ENCODE measurements at places on chromosomes 3 and 15. TPM values are rescaled to one million over a fixed set of nuclear protein-coding genes. Genes with fewer than 3 reads are reported as not detected.

DNA sequence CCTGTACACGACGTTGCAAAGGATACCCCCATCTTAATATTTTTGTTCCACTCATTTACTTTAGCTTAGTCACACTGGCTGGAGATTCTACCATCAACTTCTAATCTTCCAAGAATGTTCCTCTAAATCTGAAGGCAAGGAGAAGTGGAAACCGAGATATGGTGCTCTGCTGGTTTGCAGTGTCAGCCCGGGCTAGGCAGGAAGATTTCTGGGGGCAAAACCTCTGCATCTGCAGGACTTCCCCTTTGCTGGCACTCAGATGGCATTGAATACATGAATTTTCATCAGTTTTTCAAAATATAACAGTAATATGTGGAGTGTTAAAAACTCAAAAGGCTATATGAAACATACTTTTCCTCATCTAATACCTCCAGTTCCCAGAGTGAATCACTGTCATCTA lies 240.4 kb downstream of the RPLP1 start:
- no peak for DNase-seq

DNA sequence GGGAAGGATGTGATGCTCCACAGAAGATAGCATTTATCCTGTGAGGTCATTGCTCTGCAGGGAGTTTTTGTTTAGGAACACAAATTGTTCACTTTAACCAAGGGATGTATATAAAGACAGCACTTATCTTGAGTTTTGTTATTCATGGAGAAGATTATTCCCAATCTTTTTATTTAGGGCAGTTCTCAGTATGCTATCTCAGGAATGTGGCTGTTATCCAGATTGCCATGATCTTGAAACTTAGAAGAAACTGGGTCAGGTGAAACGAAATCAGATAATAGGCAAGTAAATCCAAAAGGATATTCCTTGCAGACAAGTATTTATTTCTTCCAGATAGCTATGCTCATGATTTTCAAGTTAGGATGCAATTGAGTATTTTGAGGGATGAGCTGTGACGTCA lies 19.3 kb upstream of the TMEM42 start:
- DNase-seq = no peak

DNA sequence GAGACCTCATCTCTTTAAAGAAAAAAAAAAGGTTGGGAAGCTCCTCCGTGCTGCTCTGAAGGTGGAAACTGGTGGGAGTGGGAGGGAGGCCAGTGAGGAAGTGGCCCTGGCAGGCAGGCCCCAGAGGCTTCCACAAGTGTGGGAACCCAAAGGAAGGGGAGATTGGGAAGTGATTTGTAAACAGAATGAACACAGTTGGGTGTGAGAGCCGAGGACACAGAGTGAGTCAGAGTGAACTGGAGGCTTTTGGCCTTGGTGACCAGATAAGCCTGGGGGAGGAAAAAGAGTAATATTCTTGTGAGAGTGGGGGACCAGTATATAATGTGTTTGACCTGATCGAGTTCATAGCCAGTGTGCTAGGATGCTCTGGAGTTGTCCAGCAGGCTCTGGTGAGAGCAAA lies 23.0 kb downstream of the MKRN2 start:
- no peak for DNase-seq

GRCh38 chr3:107103786-107104185 lies 273.5 kb upstream of the CCDC54 start:
- DNase-seq = no peak

The CALML4 gene
- total RNA-seq = 6.3 TPM

The INAFM2 gene
- 26.2 TPM for total RNA-seq

- no peak for DNase-seq
These were observed 153.8 kb downstream of the MTHFS start for GRCh38 chr15:79743032-79743431.

- no peak for DNase-seq
These were observed 154.6 kb downstream of the POLR2M start for GRCh38 chr15:57861034-57861638.

DNA sequence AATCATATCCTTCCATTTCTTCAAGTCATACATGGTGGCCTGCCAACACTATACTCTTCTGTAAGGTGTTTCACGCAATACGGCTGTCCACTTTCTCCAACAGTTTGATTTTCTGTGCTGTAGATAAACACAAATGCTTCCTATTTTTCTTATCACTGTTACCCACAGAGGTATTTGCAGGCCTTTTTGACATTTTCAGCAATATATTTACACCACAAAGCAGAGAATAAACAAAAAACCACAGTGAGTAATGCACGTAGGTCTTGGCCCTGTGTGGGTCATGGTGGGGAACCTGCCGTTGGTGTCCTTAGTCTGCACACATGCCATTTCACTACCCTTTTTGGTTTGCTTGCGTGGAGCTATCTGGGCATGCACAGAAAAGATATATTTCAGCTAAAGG lies 59.5 kb downstream of the LRRC28 start:
- no peak for DNase-seq

DNA sequence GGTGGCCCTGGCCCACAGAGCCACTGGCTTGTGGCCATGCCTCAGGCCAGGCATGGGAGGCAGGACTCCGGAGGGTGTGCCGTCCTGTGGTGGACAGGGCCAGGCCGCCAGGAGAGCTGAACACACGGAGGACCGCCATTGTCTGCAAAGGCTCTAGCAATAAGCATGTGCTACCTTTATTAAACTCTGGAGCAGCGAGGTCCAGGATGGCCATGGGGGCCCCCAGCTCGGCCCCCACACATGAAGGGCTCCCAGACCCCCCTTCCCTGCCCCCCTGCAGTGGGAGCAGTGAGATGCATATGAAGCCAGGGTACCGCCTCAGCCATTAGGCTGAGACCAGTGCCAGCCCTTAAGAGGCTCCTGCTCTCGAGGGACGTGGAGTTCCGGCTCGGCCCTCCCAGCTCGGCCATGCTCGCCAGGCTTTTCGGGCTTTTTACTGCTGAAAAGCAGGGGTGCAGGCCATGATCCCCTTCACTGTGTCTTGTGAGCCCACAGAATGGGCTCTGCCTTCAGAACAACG lies 2.7 kb downstream of the AMIGO3 start:
- peak; percentile 41 for DNase-seq
